ENCODE measurements at places on chromosomes 12 and 14.

DNA sequence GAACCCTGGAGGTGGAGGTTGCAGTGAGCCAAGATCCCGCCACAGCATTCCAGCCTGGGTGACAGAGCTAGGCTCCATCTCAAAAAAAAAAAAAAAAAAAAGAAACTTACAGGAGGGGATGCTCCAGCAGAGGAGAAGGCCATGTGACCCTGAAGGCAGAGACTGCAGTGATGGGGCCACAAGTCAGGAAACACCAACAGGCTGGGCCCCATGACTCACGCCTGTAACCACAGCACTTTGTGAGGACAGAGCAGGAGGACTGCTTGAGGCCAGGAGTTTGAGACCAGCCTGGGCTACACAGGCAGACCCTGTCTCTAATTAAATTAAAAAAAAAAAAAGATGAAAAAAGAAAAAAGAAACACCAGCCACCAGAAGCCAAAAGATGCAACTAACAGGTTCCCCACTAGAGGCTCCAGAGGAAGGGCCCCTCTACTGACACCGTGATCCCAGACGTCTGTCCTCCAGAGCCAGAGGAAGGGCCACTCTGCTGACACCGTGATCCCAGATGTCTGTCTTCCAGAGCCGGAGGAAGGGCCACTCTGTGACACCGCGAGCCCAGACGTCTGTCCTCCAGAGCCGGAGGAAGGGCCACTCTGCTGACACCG, 9.1 kb upstream of the GLT1D1 start:
- no peak for DNase-seq

- DNase-seq: no peak
These were observed 37.8 kb downstream of the SLC24A4 start for GRCh38 chr14:92360651-92361370.

GRCh38 chr12:132608231-132609171, 1.9 kb downstream of the LRCOL1 start:
- DNase-seq: peak; percentile 67

DNA sequence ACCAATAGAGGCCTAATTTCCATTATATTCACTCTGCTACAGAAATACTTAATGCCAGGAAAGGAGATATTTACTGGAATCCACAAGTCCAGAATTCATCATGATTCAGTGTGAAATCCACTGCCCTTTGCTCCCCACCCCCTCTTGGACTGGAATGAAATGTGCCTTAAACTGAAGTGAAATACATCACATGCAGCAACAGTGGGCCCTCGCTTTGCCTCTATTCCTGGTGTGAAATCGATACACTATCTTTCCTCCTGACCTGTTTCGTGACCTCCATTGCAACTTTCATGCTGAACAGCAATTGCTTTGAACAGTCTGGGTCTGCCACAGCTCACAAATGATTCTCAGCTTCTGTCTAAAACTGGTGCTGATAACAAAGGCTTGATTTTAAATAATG, 100.6 kb downstream of the NPAS3 start:
- no peak for DNase-seq

GRCh38 chr12:109987615-109988014, 8.6 kb downstream of the GIT2 start:
- DNase-seq: no peak

- DNase-seq: peak; percentile 59
These were observed 830 bp upstream of the MIS18BP1 start for GRCh38 chr14:45253754-45254310.

DNA sequence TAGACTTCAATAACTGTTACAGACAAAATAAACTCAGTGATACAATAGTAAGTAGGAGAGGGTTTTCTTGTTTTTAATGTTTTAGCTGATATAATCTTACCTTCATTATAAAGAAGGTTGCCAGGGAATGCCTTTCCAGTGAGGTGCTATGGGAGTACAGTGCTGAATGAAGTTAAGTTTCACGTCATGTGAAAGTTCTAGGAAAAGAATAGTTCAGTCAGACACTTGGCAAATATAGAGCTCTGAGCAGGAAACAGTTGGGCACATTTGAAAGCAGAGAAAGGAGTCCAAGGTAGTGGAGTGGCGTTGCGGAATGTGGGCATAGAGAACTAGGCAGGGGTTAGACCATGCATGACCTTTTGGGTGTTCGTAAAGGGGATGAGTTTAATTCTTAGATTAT, 88.6 kb upstream of the DCN start:
- DNase-seq: no peak

DNA sequence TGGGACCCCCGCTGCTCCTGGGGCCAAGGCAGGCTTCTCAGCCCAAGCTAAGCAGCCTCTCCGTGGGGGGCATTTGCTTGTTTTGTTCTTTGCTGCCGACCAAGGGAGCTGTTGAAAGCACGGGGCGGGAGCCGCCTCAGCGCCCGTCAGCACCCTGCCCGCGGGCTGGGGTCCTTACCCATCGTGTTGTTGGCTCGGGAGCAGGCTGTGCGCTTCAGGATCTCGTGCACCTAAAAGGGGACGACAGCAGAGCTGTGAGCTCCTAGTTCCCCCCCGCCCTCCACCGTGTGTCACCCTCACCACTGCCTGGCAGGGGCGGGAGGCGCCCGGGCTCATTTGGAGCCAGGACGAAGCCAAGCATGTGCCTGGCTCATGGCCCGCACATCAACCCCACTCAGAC, 117.5 kb downstream of the ANO2 start:
- no peak for DNase-seq

DNA sequence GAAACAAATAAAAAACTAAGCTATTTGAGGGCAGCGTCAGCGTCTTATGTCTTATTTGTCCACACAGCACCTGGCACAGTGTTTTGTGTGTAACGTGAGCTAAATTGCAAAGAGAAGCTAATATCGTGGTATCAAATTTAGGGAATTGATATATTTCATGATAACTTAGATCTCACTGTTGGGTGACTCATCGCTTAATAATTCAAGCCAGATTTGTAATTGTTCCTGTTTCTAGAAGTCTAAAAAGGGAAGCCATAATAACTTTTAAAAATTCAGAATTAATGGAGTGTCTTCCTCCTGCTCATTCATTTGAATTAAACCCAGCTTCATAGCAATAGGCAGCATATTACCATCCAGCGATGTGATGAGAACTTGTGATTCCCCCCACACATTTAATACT, 214.7 kb downstream of the PDZRN4 start:
- no peak for DNase-seq

DNA sequence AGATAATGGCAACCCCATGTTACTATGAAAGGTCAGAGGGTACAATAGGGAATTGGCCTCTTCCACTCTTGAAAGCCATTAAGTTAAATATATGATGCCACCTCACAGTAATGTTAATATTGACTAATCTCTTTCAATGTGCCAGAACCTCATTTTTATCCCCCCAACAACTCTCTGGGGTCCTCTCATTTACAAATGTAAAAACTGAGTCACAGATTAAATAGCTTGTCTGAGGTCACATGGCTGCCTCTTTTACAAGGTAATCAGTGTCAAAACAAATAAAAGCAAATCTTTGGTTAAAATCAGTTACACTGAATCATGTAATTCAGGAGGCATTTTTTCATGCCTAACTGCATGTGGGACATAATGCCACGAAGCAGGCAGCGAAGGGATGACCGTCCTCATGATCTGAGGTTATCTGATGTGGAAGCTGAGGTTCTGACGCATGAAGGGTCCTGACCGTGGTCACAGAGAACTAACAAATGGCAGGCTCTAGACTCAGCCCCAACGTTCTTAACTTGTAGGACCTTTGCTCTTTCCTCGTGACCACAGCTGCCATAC, 78.5 kb downstream of the PTPN21 start:
- DNase-seq: no peak

- no peak for DNase-seq
These were observed 17.1 kb upstream of the YBX3 start for GRCh38 chr12:10740182-10740581.

- no peak for DNase-seq
These were observed 10.4 kb downstream of the NYNRIN start for GRCh38 chr14:24409192-24409591.

DNA sequence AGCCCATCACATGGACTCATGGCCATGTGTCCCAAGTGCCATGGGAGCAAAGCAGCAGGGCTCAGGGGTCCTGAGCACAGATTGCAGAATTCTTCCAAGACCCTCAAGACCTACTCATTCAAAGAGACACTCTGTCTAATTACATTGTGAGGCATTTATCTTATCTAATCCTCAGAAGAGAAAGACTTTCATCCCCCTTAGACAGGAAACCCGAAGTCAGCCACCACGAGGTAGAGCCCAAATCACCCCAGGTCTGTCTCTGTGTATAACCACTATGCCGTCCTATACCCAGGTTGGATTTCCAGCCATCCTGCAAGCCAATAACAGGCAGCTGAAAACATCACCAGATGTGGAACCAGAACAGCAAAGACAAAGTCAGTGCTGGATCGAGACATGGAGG, 8.9 kb upstream of the BCL11B start:
- DNase-seq: no peak

- no peak for DNase-seq
These were observed 44.1 kb downstream of the SMIM41 start for GRCh38 chr12:52123487-52124186.

- no peak for DNase-seq
These were observed 876.0 kb downstream of the RPS29 start for GRCh38 chr14:48710133-48710532.

- DNase-seq: no peak
These were observed 43.0 kb upstream of the LRRC10 start for GRCh38 chr12:69653703-69654102.

DNA sequence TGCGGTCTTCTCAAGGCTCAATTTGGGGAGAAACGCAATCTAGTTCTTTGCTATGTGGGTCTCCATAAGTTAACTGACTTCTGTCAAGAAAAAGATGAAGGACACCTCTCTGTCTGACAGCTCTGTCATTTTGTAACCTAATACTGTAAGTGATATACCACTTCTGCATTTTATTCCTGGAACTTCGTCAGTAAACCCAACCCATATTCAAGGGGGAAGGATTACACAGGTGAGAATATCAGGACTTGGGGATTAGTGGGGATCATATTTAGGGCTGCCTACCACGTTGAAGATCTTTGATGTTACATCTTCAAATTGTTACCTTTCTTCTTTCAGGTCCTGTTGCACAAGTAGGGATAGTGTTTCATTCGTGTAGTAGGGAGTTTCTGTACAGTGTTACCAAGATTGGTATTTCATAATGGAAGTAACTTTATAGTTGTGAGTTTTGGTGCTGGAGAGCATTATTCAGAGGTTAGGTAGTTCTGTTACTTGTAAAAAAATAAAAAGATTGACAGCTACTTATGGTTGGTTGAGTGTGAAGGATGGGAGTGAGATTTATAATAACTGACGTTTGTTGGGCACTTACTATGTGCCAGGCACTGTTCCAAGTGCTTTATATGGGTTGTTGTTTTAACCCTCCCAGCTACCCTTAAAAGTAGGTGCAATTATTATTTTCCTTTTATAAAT, 1.6 kb downstream of the TMEM260 start:
- DNase-seq: no peak

DNA sequence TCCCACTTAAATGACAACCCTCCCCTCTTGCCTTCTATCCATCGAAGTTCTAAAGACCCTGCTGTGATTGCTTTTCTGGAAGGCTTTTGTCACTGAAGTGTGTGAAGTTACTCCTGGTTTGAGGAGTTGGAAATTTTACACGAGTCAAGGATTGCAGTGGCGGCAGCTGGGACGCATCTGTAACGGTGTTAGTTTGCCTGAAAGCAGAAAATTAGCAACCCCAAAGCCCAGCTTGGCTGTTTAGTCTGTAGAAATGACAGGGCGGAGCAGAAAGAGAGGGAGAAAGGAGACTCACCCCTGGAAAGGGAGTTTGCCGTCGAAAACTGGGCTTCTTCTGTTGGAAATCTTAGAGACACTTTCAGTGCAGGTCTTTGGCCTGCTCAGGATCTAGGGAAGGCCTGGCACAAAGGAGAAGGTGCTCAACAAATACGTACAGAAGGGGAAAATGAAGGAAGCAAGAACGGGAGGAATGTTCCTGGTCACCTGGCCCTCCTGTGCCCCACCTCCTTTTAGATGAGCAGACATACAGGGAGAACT, 931 bp upstream of the MYF5 start:
- no peak for DNase-seq

DNA sequence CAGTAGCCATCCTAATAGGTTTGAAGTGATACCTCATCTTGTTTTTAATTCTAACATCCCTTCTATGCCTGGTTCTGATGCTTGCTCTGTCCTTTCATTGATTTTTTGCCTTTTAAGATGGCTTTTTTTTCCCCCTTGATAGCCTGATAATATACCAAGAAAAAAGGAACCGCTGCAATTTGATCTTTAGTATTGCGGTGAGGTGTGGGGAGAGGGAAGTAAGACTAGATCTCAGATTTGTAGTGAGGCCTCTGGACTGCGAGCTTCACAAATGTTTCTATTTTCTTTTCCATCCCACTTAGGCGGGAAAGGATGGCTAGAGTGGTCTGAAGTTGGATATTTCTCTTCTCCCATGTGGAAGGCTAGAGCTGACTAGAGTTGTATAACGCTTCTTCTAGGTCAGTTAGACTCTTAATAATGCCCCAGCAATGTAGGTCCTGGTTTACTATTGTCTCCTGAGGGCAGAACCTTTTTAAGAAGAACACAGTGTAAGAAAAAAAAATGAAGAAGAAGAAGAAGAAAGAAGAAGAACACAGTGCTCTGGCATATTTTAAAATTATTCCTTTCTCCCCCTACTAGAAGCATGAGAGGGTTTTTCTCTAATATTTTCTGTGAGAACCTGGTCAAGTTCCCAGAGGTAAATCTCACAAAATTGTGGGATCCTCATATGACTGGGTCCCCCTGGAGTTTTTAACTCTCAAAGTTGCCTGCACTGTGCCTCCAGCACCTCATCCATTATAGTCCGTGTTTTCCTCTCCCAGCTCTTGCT, 11.9 kb upstream of the KLRB1 start:
- DNase-seq: no peak

DNA sequence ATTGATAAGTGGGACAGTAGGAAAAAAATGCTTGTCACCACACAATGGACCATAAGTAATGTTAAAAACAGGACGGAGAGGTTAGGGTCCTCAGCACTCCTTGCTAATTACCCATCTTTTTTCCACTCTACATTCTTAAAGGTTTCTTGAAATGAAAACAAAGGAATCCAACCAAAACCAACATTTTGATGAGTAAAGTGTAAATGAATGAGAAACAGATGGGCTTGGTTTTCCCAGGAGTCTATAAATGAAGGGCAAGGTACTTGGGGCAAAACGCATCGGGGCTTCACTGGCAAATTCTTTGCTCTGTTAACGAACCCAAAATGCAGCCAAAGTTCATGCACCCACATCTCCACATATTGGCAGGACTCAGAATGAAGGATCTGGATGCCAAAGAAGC, 129.2 kb upstream of the BMP4 start:
- no peak for DNase-seq

DNA sequence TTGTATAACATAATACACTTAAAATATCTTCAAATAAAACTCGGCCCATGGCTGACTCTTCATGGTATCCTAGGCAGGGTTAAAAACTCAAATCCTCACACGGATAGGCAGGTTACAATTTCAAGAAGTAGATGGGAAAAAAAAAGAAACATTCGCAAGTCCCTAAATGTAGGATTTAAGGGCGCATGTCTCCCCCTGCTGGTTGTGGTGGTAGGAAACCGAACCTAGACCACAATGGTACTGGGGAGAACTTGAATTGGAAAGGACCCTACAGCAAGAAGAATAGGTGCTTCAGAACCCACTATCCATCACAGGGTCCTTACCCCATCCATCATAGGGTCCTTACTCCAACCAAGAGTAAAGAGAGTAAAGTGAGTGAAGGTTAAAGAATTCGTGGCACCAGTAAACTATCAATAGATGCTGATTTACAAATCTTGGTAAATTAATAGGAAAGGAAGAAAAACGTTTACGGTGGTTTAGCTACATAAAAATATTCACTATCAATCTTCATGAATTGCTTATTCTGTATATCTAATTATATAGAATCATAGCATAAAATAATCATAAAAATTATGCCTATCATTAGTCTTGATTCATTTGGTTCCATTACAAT, 3.3 kb upstream of the CIPC start:
- peak; percentile 81 for DNase-seq

- no peak for DNase-seq
These were observed 144.4 kb upstream of the PWP1 start for GRCh38 chr12:107541001-107541705.
